ENCODE measurements at places on chromosomes 16 and 17. TPM values are rescaled to one million over a fixed set of nuclear protein-coding genes. Genes with fewer than 3 reads are reported as not detected.

Gene ARHGAP23
- total RNA-seq = 12.2 TPM

Gene SLC35G6
- total RNA-seq = not detected

Gene HCRT
- total RNA-seq = not detected

Gene HS3ST2
- not detected for total RNA-seq

Gene KCNJ16
- not detected for total RNA-seq

Gene BICDL2
- under 0.01 TPM for total RNA-seq

Gene OSGIN1
- 2.5 TPM for total RNA-seq

Gene FA2H
- total RNA-seq = not detected

Gene KRTAP2-3
- not detected for total RNA-seq

Gene IRX5
- under 0.01 TPM for total RNA-seq

Gene HSF5
- not detected for total RNA-seq

Gene AARS1
- total RNA-seq = 231 TPM

Gene CA5A
- not detected for total RNA-seq

Gene PTX4
- total RNA-seq = 0.09 TPM

Gene DOC2A
- total RNA-seq = 0.28 TPM

Gene CCL2
- total RNA-seq = 57.9 TPM

Gene KRTAP1-5
- total RNA-seq = 0.57 TPM

Gene AIPL1
- not detected for total RNA-seq

Gene SSTR5
- not detected for total RNA-seq

Gene TEX14
- under 0.01 TPM for total RNA-seq

Gene XAF1
- 40.0 TPM for total RNA-seq

Gene ASGR2
- total RNA-seq = not detected

Gene CHST4
- total RNA-seq = not detected

Gene EMP2
- 16.1 TPM for total RNA-seq

Gene MSLN
- total RNA-seq = not detected

Gene ADAD2
- total RNA-seq = not detected

Gene CCDC40
- total RNA-seq = 4.4 TPM

Gene CLEC19A
- total RNA-seq = not detected

Gene ACOX1
- total RNA-seq = 49.1 TPM

Gene ZC3H7A
- total RNA-seq = 23.9 TPM

Gene KRT32
- total RNA-seq = not detected

Gene C16orf89
- 3.3 TPM for total RNA-seq

Gene NR1D1
- total RNA-seq = 0.85 TPM

Gene PLCD3
- total RNA-seq = 21.7 TPM

Gene NUP85
- 23.6 TPM for total RNA-seq

Gene PROCA1
- total RNA-seq = 1.0 TPM

Gene RSKR
- total RNA-seq = 4.4 TPM

Gene MT1X
- total RNA-seq = 38.0 TPM

Gene HIC1
- 20.5 TPM for total RNA-seq

Gene CRHR1
- not detected for total RNA-seq

Gene OTOP3
- total RNA-seq = not detected

Gene PYY
- not detected for total RNA-seq

Gene MYH13
- total RNA-seq = 0.09 TPM

Gene SNX20
- total RNA-seq = not detected

Gene FBXW10B
- total RNA-seq = 0.18 TPM

Gene FSCN2
- 1.9 TPM for total RNA-seq

Gene TBC1D3B
- total RNA-seq = 1.3 TPM

Gene VWA3A
- total RNA-seq = not detected

Gene KCNJ12
- 2.3 TPM for total RNA-seq

Gene CCL18
- not detected for total RNA-seq

Gene RAMP2
- total RNA-seq = 0.14 TPM

Gene PIK3R6
- not detected for total RNA-seq

Gene CCL3
- total RNA-seq = not detected

Gene LPO
- not detected for total RNA-seq

Gene CCL16
- not detected for total RNA-seq

Gene NMRAL1
- total RNA-seq = 63.1 TPM

Gene SLX1A
- 20.9 TPM for total RNA-seq
